ENCODE measurements at places on chromosomes 12 and 14.
A peak's percentile ranks its signal among the peaks of the same experiment; 100 is the strongest.

DNA sequence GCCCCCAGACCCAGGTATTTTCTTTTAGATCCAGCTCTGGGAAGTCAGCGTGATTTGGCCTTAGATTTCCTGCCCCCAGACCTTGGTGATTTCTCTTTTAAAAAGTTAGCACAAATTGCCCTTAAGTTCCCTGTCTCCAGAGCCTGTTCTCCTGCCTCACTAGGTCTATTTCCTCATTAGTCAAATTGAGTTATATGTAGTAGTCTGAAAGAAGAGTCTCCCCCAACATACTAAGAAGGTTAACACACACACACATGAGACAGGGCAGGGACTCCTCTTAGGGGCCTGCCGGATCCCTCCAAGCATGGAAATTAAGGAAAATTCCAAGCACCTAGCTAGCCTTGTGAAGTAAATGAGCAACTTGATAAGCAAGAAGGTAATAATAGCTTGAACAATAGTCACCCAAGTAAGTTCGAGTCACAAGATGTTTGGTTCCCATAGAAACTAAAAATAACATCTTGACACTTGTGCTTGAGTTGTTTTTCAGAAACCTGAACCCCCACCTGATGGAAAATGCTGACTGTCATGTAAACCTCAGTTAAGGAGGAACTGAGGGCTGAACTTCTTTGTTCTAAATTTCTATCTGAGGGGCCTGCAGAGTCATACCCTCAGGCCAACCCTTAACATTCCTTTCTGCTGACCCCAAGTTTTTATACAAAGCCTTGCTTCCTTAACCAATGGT lies 51.6 kb downstream of the CAND1 start:
- no peak for DNase-seq

DNA sequence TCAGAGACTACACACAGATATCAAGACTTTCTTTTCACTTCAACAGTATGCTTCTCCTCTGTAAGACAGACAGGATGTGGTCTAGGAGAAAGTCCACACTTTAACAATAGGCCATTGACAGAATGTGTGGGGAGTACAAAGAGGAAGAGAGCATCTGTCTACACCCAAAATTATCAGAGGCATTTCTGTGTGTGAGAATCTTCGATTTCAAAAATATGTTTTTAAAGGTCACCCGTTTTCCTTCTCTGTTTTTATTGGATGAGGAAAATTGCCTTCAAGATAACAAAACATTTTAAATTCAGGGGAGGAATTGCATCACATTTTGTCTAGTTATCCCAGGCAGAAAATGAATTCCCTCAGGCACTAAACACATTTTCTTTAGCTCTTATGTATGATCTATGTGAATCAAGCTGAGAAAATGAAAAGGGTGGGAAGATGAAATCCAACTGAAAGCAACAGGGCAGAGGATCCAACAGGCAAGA lies 16.4 kb downstream of the NAV3 start:
- no peak for DNase-seq

DNA sequence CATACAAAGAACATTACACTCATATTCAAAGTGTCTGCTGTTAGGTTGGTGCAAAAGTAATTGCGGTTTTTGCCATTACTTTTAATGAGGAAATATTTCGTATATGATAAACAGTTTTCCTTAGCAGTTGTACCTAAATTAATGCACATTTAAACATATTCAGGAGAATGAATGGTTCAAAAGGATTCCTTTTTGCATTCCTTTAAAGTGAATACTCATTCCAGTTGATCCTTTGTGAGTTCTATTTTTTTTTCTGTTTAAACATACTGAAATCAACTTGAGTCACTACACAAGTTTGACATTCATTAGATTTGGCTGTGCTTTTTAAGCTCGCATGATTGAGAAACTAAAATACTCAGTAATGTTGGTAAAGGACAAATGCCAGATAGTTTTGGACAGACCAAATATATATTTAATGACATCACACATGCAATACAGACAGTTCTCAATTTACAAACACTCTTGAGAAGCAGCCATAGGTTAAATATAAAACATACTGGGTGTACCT lies 13.8 kb upstream of the SLC38A2 start:
- DNase-seq, result no peak

GRCh38 chr14:34628681-34629135 lies 1.2 kb downstream of the SNX6 start:
- DNase-seq, result peak; percentile 5

DNA sequence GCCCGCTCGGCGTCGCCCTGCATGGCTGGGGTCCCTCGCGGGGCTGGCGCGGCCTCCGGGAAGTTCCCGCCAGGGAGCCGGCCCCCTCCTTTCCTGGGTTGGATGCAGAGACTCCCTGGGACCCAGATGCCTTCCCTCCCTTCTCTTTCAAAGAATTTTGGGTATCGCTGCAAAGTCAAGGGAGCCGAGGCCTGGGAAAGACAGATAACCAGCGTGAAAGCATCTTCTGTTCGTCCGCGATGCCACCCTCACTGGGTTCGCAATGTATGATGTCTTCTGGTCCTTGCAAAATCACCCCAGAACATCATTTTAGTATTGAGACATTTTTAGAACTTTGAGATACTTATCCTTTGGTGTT lies 451 bp downstream of the IRAK3 start:
- DNase-seq, result no peak

- peak; percentile 30 for DNase-seq
Measured at GRCh38 chr12:107178776-107179175, 85.4 kb upstream of the CRY1 start.

DNA sequence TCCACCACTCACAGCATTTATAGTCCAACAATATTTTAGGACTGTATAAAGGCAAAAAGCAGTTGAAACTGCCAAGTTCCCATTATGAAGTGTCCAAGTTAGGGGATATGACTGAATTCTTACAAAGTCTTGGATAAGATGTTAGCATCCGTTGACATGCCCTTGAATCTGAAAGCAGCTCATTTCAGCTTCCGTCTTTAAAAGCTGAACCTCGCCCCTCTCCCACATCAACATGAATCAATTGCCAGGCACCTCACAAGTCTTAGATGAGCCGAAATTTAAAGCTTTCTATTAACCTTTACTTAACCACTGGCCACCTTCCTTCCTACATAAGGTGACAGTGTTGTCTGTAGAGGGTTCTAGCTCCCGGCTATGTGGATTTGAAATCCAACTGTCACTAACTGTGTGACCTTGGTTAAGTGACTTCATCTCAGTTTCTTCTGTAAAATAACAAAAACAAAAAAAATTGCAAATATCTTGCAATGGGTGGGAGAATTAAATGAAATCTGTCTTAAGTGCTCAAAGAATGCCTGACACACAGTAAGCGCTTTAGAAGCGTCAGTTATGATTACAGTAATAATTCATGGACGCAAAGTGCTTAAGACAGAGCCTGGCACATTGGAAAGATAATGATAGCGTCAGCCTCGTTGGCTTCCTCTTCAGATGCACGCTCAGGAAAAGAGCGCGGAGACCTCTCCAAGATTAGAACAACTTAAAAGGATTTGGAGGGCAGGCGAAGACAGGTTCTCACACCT lies 1.2 kb downstream of the PPP1CC start:
- DNase-seq, result no peak

DNA sequence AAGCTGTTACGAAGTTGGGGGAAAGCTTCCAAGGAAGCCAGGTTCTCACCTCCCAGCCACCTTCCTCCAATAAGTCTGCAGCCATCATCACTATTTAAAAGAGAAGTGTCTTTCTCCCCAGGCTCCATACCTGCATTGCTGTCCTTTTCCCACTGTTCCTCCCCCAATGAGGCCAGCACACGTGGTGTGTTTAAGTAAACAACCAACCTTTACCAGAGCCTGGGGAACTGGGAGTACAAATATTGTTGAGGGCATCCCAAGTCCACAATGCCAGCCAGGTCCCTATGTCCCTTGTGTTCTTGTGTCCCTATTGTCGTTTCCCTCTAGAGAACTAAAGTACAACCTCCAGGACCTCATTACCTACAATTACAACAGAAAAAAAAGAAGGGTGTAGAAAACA lies 49.2 kb upstream of the PNMA1 start:
- no peak for DNase-seq

GRCh38 chr14:95667249-95667693 lies 19.0 kb upstream of the TCL1B start:
- DNase-seq, result no peak
